ENCODE measurements at places on chromosomes 3 and 15. TPM values are rescaled to one million over a fixed set of nuclear protein-coding genes. Genes with fewer than 3 reads are reported as not detected.

- DNase-seq = no peak
- H3K36me3 ChIP-seq = no peaks in the 10 kb centered on the region
- H3K27me3 ChIP-seq = no peaks in the 10 kb centered on the region
- H3K4me1 ChIP-seq = no peaks in the 10 kb centered on the region
- no peak overlapping the region for H3K27ac ChIP-seq
Measured at GRCh38 chr3:84692261-84692660, 266.5 kb upstream of the CADM2 start.

DNA sequence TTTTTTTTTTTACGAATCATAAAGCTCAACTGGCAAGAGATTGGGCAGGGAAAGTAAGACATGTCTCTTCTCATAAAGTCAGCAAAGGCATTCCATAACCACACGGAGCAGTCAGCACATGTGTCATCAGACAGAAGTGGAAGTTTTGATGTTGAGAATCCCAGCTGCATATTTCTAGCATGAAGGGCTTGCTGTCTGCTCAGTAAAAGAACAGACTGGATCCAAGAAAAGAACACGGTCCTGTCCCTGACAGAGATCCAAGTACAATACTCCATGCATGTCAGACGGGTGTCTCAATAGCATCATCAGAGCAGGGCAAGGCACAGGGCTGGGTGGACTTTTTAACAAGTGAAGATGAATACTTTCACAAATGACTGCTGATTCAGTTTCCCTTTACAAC is 38.2 kb downstream of the ABI3BP start:
- H3K27me3 ChIP-seq = peaks cover 2% of the 10 kb centered on the region
- no peak overlapping the region for H3K27ac ChIP-seq
- no peak overlapping the region for H3K4me3 ChIP-seq
- DNase-seq = no peak
- no peaks in the 10 kb centered on the region for H3K36me3 ChIP-seq
- H3K4me1 ChIP-seq = no peaks in the 10 kb centered on the region

RBP2 gene
- not detected for total RNA-seq

- H3K4me3 ChIP-seq = peak overlapping the region; percentile 99
- peaks cover 31% of the 10 kb centered on the region for H3K4me1 ChIP-seq
- DNase-seq = peak; percentile 16
- H3K27me3 ChIP-seq = peaks cover 4% of the 10 kb centered on the region
- peaks cover 18% of the 10 kb centered on the region for H3K36me3 ChIP-seq
- peak overlapping the region; percentile 93 for H3K27ac ChIP-seq
Measured at GRCh38 chr15:65869954-65870871, 922 bp downstream of the RAB11A start.

DNA sequence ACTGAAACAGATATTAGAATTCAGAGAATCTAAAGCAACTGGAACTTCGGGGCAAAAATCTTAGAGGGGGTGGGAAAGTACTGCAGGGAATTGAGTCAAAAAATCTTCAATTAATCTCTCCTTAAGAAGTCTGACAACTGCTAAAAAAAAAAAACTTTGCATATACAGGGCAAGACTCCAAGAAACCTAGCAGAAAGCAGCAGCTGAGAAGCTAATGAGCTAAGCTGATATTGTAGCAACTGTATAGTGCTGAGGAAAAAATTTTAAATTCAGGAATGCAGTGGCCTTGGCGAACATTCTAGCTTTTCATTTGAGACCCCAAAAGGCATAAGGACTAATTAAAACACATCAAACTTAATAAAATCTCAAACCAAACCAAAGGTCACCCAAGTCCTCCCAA is 113.6 kb downstream of the SCAPER start:
- no peak overlapping the region for H3K4me3 ChIP-seq
- DNase-seq = no peak
- H3K27me3 ChIP-seq = no peaks in the 10 kb centered on the region
- H3K36me3 ChIP-seq = peaks cover 29% of the 10 kb centered on the region

DNA sequence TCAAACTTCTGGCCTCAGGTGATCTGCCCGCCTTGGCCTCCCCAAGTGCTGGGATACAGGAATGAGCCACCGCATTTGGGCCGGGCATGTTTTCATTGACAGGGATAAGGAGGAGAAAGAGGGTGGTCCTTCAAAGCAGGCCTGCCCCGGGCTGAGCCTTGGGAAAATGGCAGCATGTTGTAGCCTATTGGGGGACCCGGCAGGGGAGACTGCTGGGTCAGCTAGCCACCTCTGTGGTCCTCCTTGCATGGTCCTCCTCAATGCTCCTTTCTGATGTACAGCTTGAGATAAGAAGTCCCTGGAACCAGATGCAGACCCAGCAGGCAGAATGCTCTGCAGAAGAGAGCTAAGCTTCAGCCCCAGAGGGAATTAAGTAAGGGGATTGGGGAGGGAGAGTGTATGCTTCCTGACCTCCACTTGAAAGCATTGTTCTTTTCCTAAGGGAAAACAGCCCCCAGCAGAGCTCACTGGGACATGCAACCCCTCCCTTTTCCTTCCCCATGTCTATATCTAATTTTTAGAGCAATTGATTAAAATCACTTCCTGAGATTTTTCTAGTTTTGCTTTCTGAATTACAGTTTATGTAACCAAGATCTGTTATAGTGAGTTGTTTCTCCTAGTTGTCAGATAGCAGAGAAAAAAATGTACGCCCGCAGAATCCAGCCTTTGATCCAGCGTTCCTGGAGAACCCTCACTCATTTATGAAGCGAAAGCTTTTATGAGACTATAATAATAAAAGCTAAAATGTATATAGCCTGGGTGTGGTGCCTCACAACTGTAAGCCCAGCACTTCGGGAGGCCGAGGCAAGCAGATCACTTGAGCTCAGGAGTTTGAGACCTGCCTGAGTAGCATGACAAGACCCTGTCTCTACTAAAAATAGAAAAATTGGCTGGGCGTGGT is 48.7 kb upstream of the VILL start:
- no peaks in the 10 kb centered on the region for H3K36me3 ChIP-seq
- H3K4me3 ChIP-seq = no peak overlapping the region
- H3K27ac ChIP-seq = no peak overlapping the region
- H3K27me3 ChIP-seq = peaks cover 4% of the 10 kb centered on the region
- H3K4me1 ChIP-seq = peaks cover 9% of the 10 kb centered on the region
- no peak for DNase-seq

DNA sequence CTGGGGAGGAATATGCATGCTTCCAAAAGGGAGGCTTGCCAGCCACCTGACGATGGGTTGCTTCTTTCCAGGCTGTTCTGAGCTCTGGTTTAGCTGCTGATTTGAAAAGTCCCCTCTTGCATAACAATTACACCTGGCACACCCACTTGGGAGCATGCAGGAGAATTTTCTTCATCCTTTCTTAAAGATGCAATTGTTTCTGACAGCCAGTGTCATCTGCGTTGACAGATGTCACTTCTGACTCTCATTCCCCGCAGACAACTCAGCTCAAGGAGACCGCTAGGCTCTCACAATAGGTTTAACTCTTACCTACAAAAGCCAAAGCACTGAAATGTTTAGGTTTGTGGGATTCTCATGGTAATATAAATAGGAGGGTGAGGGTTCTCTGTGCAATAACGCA is 185.6 kb upstream of the SYNPR start:
- peaks cover 2% of the 10 kb centered on the region for H3K27me3 ChIP-seq
- DNase-seq = no peak
- H3K36me3 ChIP-seq = no peaks in the 10 kb centered on the region
- no peaks in the 10 kb centered on the region for H3K4me1 ChIP-seq
- no peak overlapping the region for H3K4me3 ChIP-seq

CMTM8 gene
- total RNA-seq = 5.0 TPM

DNA sequence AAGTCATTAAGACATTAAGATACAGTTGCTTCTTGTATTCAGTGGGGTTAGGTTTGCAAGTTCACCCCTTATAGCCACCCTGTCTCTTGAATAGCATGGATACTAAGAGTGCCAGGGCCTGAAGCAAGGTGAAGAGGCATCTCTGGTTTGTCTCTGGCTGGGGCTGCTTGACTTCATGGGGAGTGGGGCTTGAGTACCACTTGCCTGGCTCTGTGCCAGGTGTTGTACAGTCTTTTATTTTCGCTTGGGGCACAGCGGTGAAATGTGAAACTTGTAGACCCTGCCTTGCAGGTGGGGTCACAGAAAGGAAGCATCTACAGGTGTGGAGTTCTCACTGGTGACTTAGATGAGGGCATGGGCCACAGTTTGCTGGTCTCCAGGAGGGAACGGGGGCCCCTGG is 152.1 kb downstream of the PDE8A start:
- H3K27ac ChIP-seq = no peak overlapping the region
- no peaks in the 10 kb centered on the region for H3K4me1 ChIP-seq
- no peak for DNase-seq

DNA sequence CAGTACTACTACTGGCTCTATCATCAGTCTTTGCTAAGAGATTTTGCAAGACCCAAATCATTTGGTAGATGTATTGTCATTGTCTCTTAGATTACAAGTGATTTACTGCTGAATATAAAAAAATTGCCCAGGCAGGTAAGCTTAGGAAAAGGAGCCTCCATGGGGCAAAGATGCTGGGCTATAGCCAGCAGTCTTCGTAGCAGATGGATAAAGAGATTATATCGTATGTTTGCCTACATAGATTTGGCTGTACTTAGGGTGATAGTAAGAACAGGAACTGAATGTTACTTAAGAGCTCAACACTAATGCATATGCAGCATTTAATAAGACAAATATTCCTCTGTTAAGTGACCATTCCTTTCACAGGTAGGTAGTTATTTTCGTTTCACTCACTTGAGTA is 48.9 kb downstream of the PTPRG start:
- no peak overlapping the region for H3K27ac ChIP-seq
- DNase-seq = no peak
- no peaks in the 10 kb centered on the region for H3K4me1 ChIP-seq
- no peak overlapping the region for H3K4me3 ChIP-seq

SLC12A8 gene
- 1.1 TPM for total RNA-seq

DNA sequence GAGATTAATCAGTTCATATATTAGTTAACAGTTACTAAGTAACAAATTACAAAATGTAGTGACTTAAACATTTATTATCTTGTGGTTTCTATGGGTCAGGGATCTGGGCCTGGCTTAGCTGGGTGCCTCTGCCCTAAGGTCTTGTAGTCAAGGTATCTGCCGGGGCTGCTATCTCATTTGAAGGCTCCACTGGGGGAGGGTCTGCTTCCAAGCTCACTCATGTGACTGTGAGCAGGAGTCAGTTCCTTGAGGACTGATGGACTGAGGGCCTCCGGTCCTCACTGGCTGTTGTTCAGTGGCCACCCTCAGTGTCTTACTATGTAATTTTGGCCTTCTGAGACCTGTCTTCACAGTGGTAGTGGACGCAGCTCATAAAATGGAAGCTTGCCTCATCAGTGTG is 135.9 kb upstream of the PLXNA1 start:
- no peak for DNase-seq
- H3K27me3 ChIP-seq = no peaks in the 10 kb centered on the region
- H3K4me3 ChIP-seq = no peak overlapping the region
- no peaks in the 10 kb centered on the region for H3K36me3 ChIP-seq

- peak within 1 kb of the TSS; percentile 98 for H3K4me3 ChIP-seq
- peaks cover 13% of the 10 kb centered on the region for H3K36me3 ChIP-seq
- DNase-seq = peak; percentile 85
Measured at GRCh38 chr3:125519678-125520562, at the start of gene SNX4. SNX4 (minus strand) TSS chr3:125520202; CDS start chr3:125520172, 30 bp downstream.

DNA sequence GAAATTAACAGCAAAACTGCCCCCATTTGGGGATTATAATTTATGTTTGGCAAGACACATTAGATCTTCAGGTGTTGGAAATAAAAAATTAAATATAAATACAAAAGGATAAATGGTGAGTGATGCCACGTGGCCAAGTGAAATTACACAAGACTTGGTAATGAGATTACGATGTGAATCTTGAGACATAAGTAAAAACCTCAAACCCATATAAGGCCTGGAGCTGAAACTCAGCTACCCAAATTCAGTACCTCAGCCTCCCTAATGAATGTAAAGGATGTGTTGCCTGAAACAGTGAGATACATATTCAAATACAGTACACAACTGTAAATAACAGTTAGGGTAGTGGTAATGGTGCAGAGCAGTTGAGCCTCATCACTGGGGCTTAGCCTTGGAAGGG is 1146.6 kb downstream of the OTOL1 start:
- H3K27ac ChIP-seq = no peak overlapping the region
- no peaks in the 10 kb centered on the region for H3K4me1 ChIP-seq
- no peak overlapping the region for H3K4me3 ChIP-seq
- no peaks in the 10 kb centered on the region for H3K36me3 ChIP-seq
- DNase-seq = no peak

CFAP161 gene
- total RNA-seq = not detected

ARPIN gene
- not detected for total RNA-seq

GRCh38 chr3:12188681-12189287 is 30.1 kb upstream of the TIMP4 start:
- H3K36me3 ChIP-seq = no peaks in the 10 kb centered on the region
- H3K4me1 ChIP-seq = peaks cover 88% of the 10 kb centered on the region
- H3K4me3 ChIP-seq = no peak overlapping the region
- H3K27ac ChIP-seq = peak overlapping the region; percentile 94
- no peak for DNase-seq
- no peaks in the 10 kb centered on the region for H3K27me3 ChIP-seq

- H3K36me3 ChIP-seq = no peaks in the 10 kb centered on the region
- no peak overlapping the region for H3K27ac ChIP-seq
- no peak overlapping the region for H3K4me3 ChIP-seq
- peaks cover 3% of the 10 kb centered on the region for H3K27me3 ChIP-seq
Measured at GRCh38 chr3:156017352-156018030, 102.9 kb upstream of the KCNAB1 start.

- H3K4me3 ChIP-seq = no peak overlapping the region
- H3K36me3 ChIP-seq = no peaks in the 10 kb centered on the region
- DNase-seq = no peak
- no peaks in the 10 kb centered on the region for H3K27me3 ChIP-seq
- H3K4me1 ChIP-seq = no peaks in the 10 kb centered on the region
Measured at GRCh38 chr3:81218023-81218422, 543.4 kb downstream of the GBE1 start.

GRCh38 chr15:76057332-76058000 is 2.3 kb upstream of the TMEM266 start:
- H3K4me1 ChIP-seq = peaks cover 26% of the 10 kb centered on the region
- H3K36me3 ChIP-seq = no peaks in the 10 kb centered on the region
- no peak overlapping the region for H3K27ac ChIP-seq
- no peak overlapping the region for H3K4me3 ChIP-seq

DNA sequence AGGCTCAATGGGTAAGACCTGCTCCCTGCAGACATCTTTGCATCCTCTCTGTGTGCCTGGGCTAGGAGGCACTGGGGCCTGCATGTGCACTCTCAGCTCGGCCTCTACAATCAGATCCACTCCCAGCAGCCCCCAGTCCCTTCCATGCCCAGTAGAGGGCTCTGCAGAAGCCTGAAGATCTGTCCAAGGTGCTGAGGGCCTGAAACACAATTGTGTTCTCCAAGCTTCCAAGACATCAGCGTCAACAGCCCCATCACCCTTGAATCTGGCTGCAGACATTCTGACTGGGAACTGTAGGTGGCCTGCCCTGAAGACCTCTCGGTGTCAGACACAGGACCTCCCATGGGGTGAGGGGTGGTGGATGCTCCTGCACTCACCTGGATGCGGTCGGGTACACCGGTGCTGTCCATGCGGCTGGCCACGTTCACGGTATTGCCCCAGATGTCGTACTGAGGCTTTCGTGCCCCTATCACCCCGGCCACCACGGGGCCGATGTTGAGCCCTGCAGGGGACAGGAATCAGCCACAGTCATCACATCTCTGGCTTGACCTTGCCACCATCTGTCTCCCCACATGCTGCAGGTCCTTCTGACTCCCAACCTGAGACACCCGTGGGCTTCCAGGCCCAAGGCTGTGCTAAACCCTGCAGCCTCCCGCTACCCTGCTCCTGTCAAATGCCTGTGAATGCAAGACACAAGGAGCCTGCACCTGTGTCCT is 84.7 kb downstream of the SEC22A start:
- no peak overlapping the region for H3K27ac ChIP-seq
- H3K27me3 ChIP-seq = no peaks in the 10 kb centered on the region
- no peaks in the 10 kb centered on the region for H3K36me3 ChIP-seq
- DNase-seq = peak; percentile 19
- H3K4me1 ChIP-seq = no peaks in the 10 kb centered on the region

GRCh38 chr15:96232335-96232734 is 98.2 kb upstream of the NR2F2 start:
- H3K27ac ChIP-seq = no peak overlapping the region
- no peak overlapping the region for H3K4me3 ChIP-seq
- H3K4me1 ChIP-seq = no peaks in the 10 kb centered on the region
- H3K27me3 ChIP-seq = no peaks in the 10 kb centered on the region
- DNase-seq = no peak
